ENCODE measurements at places on chromosomes 2 and 18. TPM values are rescaled to one million over a fixed set of nuclear protein-coding genes. Genes with fewer than 3 reads are reported as not detected.
A peak's percentile ranks its signal among the peaks of the same experiment; 100 is the strongest.

DNA sequence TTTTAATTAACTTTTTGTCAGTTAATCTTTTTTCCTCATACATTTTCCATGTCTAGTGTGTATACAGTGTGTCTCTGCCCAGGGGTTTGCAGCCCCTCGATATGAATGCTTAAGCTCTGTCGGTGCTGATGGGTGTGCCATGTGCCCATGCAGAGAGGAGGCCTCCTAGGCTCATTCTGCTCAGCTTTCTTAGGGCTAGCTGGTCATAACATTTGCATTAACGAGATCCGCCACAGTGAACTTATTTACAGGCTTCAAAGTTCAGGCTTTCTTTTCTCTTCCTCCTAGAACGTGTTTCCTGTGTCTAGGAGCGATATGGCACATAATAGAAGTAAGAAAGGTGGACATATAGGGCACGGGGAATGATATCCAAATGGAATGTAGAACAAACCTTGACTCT lies 783.3 kb downstream of the PLCL1 start:
- no peak for DNase-seq

DNA sequence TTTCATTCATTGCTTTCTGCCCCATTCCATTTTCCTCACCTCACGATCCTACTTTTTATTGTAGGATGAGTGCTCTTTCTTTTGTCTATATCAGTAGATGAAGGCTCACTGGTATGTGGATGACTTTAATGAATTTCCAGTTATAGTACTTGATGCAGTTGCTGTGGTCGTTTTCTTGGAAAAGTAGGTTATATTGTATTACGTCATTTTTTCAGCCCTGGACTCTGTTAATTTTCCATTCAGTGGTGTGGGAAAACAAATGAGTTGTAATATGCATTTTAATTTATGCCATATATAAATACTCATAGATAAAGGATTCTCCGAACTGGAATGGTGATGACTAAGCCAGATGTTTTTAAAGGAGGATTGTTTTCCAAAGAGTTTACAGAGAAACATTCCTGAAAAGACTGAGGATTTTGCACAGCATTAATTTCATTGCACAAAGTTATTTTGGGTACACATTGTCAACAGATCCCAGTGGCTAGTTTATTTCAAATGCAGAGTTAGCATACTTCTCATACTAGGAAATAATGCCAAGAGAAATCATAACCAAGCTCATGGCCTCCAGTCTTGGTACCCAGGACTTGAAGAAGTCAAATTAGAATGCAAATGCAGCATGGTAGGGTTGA lies 189.7 kb downstream of the PAX3 start:
- DNase-seq: peak; percentile 52

GRCh38 chr2:10204326-10205161 lies 82.0 kb downstream of the RRM2 start:
- peak; percentile 21 for DNase-seq

- DNase-seq: no peak
Measured at GRCh38 chr18:54220406-54220805, 4.1 kb downstream of the MBD2 start.

- DNase-seq: no peak
Measured at GRCh38 chr2:130185896-130186295, 3.8 kb downstream of the MZT2B start.

- no peak for DNase-seq
Measured at GRCh38 chr2:12883906-12884305, 167.2 kb downstream of the TRIB2 start.

DNA sequence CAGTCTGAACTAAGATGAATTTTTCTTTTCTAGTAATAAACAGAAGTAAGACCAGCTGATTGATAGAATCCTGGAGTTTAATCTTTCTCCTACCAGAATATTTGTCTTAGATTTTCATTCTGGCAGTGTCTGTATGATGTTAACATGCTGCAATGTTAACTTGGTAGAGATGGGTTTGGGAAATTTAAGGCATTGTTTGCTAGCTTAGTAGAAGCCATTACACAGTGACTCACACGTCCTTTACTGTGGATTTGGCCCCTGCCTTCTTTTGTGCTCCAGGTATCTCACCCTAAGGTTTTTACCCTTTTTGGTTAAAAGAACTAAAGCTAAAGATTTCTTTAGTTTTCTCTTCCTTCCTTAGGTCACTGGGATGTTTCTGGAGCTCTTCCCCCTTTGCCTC lies 84.1 kb downstream of the SPTBN1 start:
- DNase-seq: no peak

DNA sequence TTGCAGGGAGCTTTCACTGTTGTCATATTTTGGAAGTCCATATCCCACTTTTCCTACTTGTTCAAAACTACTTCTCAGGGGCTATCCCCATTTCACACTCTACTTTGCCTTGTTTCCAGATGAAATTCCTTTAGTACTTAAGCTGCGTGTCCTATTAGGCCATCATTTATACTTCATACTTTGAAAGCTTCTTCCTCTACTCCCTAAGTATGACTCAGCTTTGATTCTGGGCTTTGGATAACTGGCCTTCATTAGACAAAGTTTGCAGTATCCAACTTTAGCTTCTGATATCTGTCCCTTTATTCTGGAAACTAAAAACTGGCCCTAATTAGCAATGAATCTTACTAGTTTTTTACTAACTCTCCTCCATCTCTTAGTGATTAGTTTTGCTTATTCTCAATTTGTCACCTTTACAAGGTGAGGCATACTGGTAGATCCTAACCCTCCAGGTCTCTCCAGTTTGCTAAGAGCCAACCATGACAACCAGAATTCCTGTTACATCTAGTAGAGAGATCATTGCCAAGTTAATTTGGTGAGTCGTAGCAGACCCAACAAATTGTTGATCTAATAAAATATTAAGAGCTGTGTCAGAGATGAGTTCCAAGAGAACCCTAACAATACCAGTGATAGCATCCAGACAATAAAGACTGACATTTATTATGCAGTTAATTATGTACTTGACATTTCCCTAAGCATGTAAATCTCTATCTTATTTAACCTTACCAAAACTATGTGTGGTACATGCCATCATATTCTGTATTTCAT lies 31.2 kb upstream of the ITGAV start:
- no peak for DNase-seq

DNA sequence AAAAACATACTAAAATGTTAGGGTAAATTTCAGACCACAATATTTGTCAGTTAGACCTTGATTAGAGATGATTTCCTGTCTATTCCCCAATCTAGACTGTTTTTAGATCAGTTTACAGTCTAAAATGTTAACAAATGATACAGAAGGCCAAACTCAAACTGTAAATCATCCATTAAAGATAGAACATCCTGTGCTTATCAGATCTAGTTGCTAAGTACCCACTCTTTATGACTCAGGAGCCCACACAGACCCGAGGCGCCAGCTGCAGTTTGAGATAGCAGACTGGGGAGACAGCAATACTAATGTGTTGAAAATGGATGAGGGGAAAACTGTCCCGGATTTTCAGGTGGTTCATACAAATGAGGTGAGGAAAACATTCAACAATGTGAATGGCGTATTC lies 113.3 kb downstream of the SCG2 start:
- DNase-seq: no peak

DNA sequence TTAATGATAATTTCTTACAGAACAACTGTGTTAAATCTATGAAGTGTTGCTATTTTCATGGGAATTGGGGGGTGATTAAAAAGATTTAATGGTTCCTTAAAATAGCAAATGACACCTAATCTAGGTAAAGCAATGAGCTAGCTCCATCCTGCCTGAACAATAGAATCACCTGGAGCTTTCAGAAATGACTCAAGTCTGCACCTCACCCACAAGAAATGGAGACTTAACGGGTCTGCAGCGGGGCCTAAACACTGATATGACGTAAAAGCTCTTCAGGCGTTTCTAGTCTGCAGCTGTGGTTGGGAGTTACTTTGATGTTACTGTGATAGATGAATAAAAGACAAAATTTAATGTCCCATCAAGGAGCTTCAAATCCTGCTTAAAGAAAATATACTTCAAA lies 328.2 kb downstream of the RND3 start:
- DNase-seq: no peak

DNA sequence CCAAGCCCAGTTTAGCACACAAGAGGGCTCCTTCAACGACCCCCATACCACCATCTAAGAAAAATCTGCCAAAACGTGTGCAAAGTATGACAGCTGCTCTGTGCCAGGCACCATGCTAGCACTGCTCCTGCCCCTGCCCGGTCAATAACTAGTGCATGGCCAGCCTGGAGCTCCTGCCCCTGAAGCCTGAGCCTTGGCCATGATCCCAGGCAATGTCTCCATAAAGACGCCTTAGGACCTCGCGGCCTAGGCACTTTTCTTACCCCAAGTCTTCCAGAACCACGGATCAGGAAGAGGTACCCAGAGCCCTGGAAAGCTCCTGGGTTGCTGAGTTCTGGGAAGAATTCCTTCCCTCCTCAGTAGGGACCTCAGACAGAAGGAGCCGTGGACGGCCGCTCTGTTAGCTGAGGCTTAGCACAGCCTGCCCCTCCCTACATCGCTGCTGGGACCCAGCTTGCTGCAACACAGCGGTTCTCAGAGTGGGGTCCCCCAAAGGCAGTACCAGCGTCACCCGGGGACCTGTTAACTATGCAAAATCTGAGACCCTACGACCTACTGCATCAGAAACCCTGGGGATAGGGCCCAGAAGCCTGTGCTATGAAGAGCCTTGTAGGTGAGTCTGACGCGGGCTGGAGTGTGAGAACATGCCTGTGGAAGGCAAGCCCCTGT lies 117.8 kb upstream of the TWIST2 start:
- no peak for DNase-seq

GRCh38 chr2:15670981-15671380 lies 79.3 kb downstream of the DDX1 start:
- no peak for DNase-seq

DNA sequence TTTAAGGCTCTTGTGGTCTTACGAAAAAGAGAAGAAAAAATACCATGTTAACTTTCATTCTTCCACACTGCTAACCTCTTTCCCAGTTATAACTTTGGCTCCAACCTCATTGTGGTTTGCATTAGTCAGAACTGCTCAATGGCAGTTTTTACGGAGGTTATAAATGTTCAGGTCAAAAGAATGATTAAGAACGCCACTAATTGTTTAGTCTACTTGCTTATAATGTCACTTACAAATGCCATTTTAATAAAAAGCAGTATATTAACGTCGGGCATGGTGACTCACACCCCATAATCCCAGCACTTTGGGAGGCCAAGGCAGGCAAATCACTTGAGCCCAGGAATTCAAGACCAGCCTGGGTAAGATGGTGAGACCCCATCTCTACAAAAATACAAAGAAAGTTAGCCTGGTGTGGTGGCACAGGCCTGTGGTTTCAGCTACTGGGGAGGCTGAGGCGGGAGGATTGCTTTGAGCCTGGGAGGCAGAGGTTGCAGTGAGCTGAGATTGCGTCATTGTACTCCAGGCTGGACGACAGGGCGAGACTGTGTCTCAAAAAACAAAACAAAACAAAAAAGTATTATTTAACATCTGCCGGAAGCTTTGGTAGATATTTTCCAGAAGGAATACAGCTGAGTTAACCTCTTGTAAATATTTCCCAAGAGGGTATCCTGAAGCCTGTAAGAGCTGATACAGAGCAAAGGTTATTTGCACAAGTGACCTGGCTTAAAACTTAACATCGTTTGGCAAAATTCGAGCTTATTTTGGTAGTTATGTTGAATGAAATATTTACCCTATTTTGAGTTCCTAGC lies 5.1 kb downstream of the AGPS start:
- no peak for DNase-seq

DNA sequence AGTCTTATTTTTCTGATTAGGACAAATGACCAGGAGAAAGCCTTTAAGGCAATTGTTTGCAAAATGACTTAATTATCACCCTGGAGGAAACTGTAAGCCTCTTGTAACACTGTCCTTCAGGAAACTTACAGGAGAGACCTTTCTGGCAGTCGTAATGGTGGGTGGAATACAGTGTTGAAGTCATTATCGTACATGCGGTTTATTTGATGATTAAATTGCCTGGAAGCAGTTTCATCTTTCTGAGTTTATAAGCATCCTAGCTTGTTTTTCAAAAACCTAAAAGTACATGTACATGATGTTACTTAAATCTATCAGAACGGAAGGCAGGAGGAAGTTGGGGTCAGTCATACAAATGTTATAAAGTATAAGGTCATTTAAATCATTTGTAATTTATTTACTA lies 86.2 kb upstream of the RAB27B start:
- DNase-seq: no peak

DNA sequence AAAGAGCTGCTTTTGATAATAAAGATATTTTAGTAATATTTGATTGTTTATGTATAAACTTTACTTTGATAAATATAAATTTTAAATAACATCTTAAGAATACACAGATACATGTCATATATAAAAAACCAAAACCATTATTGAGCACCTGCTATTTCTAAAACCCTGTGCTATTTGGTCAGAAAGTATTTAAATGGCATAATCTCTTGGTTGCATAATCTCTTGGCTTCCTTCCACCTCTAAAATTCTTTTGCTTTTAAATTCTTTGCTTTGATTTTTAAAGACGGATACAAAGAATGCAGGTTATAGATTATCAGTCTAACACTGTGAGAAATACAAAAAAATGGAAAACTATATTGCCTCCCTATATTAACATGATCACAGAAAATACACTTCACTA lies 36.9 kb downstream of the ACMSD start:
- DNase-seq: no peak

GRCh38 chr2:71995067-71995665 lies 152.5 kb downstream of the CYP26B1 start:
- no peak for DNase-seq

GRCh38 chr2:148899638-148900318 lies 24.8 kb downstream of the KIF5C start:
- no peak for DNase-seq

Gene ESPNL
- total RNA-seq: 0.69 TPM

Gene CCL20
- 33.2 TPM for total RNA-seq

Gene CFAP53
- total RNA-seq: 0.30 TPM

Gene CLIP4
- total RNA-seq: 51.1 TPM

Gene IL36RN
- 10.9 TPM for total RNA-seq

Gene L3MBTL4
- total RNA-seq: 17.5 TPM

Gene GRB14
- total RNA-seq: 1.1 TPM

Gene FMNL2
- 43.7 TPM for total RNA-seq

All from skin of body (tissue), 3 donors.